ENCODE measurements at places on chromosomes 1 and 21. TPM values are rescaled to one million over a fixed set of nuclear protein-coding genes. Genes with fewer than 3 reads are reported as not detected.

Gene CFHR4
- total RNA-seq: 0.31 TPM

Gene TMOD4
- total RNA-seq: not detected

Gene CNTN2
- total RNA-seq: 22.8 TPM

Gene CYB5RL
- 4.4 TPM for total RNA-seq

Gene CLCA2
- under 0.01 TPM for total RNA-seq

Gene CCDC17
- 0.47 TPM for total RNA-seq

Gene ZC3H11A
- 83.0 TPM for total RNA-seq

Data from occipital lobe (tissue), 3 donors.